ENCODE measurements at places on chromosomes 1 and 21. TPM values are rescaled to one million over a fixed set of nuclear protein-coding genes. Genes with fewer than 3 reads are reported as not detected.

The TMEM200B gene
- 0.08 TPM for total RNA-seq

The S100A3 gene
- total RNA-seq, result 90.5 TPM

The PRDM16 gene
- total RNA-seq, result 0.21 TPM

The CASQ1 gene
- total RNA-seq, result not detected

The DPT gene
- total RNA-seq, result not detected

The G0S2 gene
- 2.8 TPM for total RNA-seq

The SYT14 gene
- total RNA-seq, result 0.05 TPM

The CD34 gene
- total RNA-seq, result not detected

The C1orf56 gene
- total RNA-seq, result 6.9 TPM

The PDZK1IP1 gene
- total RNA-seq, result 7.9 TPM

The CRYAA gene
- not detected for total RNA-seq

The TRNP1 gene
- total RNA-seq, result 199 TPM

The WNT3A gene
- 0.05 TPM for total RNA-seq

The OLFML2B gene
- total RNA-seq, result 0.40 TPM

The NHLH1 gene
- 0.35 TPM for total RNA-seq

The TSPAN2 gene
- 1.8 TPM for total RNA-seq

The ICOSLG gene
- 2.6 TPM for total RNA-seq

The NPL gene
- total RNA-seq, result 0.94 TPM

The AQP10 gene
- not detected for total RNA-seq

The PLA2G2F gene
- not detected for total RNA-seq

The TMEM51 gene
- 43.6 TPM for total RNA-seq

The KCNAB2 gene
- total RNA-seq, result 7.4 TPM

The HSD17B7 gene
- 10.3 TPM for total RNA-seq

The RBM11 gene
- not detected for total RNA-seq

The STIL gene
- total RNA-seq, result 12.2 TPM

The TRABD2B gene
- 0.38 TPM for total RNA-seq

The ARHGEF10L gene
- 6.9 TPM for total RNA-seq

The TAL1 gene
- total RNA-seq, result not detected

The C21orf58 gene
- total RNA-seq, result 4.1 TPM

The TPTE gene
- not detected for total RNA-seq

The ARTN gene
- total RNA-seq, result 0.23 TPM

The OR2AK2 gene
- total RNA-seq, result not detected

The MFAP2 gene
- 0.55 TPM for total RNA-seq

The PTGFR gene
- total RNA-seq, result not detected

The RIPPLY3 gene
- total RNA-seq, result 0.73 TPM

The NUP210L gene
- not detected for total RNA-seq

The TMPRSS3 gene
- 0.38 TPM for total RNA-seq

The ELF3 gene
- 265 TPM for total RNA-seq

The RGS5 gene
- total RNA-seq, result 1.1 TPM

The HTR6 gene
- 0.17 TPM for total RNA-seq

The OR2T33 gene
- not detected for total RNA-seq

The C4BPA gene
- total RNA-seq, result 0.48 TPM

The SPATA45 gene
- total RNA-seq, result not detected

The LEPR gene
- 3.0 TPM for total RNA-seq

The TSPEAR gene
- not detected for total RNA-seq

The ZMYND12 gene
- 0.49 TPM for total RNA-seq

The OR2T2 gene
- not detected for total RNA-seq

The RIPK4 gene
- total RNA-seq, result 13.3 TPM

The CYP4A22 gene
- not detected for total RNA-seq

The F13B gene
- not detected for total RNA-seq

The PADI2 gene
- total RNA-seq, result 1.5 TPM

The SLAMF9 gene
- total RNA-seq, result 0.41 TPM

The PEX11B gene
- 24.2 TPM for total RNA-seq
